Left colon (tissue), 2 donors: ENCODE measurements at places on chromosomes 1 and 21.

DNA sequence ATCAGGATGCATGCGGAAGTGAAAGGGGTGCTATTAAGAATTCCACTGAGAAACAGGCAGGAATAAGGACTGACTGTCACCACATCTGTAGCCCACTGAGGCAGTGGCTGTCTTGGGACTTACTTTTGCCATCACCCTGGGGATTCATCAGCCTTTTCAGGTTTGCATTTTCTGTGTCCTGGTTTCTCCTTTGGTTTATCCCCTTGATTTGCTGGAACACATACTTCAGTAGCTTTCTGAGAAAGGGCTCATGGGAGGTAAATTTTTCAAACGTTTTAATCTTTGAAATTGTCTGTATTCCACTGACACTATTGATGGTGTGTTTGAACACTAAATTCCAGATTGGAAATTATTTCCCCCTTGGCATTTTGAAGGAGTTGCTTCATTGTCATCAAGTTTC, 80.2 kb upstream of the ACTRT2 start:
- no peak for DNase-seq

DNA sequence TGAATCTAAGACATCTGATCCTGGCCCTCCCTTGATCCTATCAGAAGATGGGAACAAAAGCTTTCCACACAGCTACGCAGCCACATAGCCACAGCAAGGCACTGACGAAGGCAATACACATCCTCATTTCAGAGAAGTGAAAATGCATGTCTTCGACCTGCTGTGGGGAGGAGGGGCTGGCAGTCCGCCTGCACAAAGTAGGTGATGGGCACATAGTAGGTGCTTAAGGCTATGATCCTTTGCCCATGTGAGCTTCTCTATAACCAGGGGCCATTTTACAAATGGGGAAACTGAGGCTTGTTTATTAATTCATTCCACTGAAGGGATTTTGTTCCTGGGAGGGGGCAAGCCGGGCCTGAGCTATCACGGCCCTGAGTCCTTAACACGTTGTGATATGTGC, 94.2 kb downstream of the PAX7 start:
- no peak for DNase-seq

DNA sequence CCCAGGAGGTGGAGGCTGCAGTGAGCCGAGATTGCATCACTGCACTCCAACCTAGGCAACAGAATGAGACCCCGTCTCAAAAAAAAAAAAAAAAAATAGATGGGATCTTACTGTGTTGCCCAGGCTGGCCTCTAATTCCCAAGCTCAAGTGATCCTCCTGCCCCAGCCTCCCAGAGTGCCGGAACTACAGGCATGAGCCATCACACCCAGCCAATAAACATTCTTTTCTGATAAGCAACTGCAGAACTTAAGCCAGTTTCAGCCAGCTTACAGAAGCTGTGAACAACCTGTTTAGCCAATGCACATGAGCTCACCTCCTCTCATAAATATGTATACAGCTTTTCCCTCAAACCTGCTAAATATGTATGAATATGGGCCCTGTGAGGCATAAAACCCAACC, 3.1 kb upstream of the MIIP start:
- DNase-seq, result no peak

GRCh38 chr21:46486481-46487126, 27.9 kb downstream of the DIP2A start:
- DNase-seq, result no peak

- no peak for DNase-seq
Observed at GRCh38 chr1:8402109-8402710, 84.3 kb downstream of the SLC45A1 start.

GRCh38 chr1:173062150-173062938, 11.6 kb upstream of the TNFSF18 start:
- no peak for DNase-seq

- DNase-seq, result no peak
Observed at GRCh38 chr1:204705493-204705811, 19.9 kb upstream of the LRRN2 start.

- DNase-seq, result no peak
Observed at GRCh38 chr1:161933592-161934588, 89.8 kb downstream of the OLFML2B start.

- DNase-seq, result no peak
Observed at GRCh38 chr1:52686830-52687229, 11.3 kb downstream of the COA7 start.

- no peak for DNase-seq
Observed at GRCh38 chr1:66217021-66217420, 316.9 kb upstream of the SGIP1 start.

GRCh38 chr1:7869136-7869920, 16.5 kb upstream of the UTS2 start:
- no peak for DNase-seq

- DNase-seq, result no peak
Observed at GRCh38 chr1:13701271-13701640, 1.3 kb downstream of the PRDM2 start.

GRCh38 chr1:4636644-4637380, 17.6 kb upstream of the AJAP1 start:
- DNase-seq, result no peak

- DNase-seq, result peak; percentile 95
Observed at GRCh38 chr1:3459940-3460671, 5.6 kb downstream of the ARHGEF16 start.

- no peak for DNase-seq
Observed at GRCh38 chr1:19723874-19724273, 59.2 kb downstream of the HTR6 start.
